ENCODE measurements at places on chromosomes 1 and 21. TPM values are rescaled to one million over a fixed set of nuclear protein-coding genes. Genes with fewer than 3 reads are reported as not detected.

- DNase-seq: no peak
Observed at GRCh38 chr1:106717591-106717990, 338.9 kb upstream of the PRMT6 start.

- DNase-seq: no peak
Observed at GRCh38 chr1:223319905-223320580, 43.9 kb downstream of the SUSD4 start.

DNA sequence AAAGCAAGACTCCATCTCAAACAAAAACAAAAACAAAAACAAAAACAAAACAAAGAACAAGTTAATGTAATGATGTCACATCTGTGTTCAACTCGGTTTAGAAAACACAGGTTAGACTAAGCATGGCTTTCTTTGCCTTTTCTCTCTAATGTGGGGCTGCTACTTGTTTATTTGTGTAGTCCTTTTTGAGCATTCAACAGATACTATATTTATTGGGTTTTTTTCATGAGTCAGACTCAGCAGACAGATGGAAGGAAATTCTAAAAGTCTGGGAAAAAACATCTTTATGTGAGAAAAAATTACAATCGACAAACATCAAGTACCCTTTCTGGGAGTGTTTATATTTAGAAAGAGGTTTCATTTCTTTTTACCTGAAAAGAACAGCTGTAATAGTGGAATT lies 22.3 kb upstream of the OTUD3 start:
- DNase-seq: no peak

DNA sequence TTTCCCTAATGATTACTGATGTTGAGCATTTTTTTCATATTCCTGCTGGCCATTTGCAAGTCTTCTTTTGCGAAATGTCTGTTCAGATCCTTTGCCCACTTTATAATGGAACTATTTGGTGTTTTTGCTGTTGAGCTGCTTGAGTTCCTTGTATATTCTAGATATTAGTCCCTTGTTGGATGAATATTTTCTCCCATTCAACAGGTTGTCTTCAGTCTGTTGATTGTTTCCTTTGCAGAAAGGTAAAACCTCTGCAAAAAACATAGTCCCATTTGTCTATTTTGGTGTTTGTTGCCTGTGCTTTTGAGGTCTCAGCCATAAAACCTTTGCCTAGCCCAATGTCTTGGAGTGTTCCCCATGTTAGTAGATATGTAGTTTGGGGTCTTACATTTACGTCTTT lies 78.0 kb upstream of the GUCA2B start:
- no peak for DNase-seq

GRCh38 chr21:15062606-15062965 lies 2.2 kb downstream of the NRIP1 start:
- DNase-seq: no peak

DNA sequence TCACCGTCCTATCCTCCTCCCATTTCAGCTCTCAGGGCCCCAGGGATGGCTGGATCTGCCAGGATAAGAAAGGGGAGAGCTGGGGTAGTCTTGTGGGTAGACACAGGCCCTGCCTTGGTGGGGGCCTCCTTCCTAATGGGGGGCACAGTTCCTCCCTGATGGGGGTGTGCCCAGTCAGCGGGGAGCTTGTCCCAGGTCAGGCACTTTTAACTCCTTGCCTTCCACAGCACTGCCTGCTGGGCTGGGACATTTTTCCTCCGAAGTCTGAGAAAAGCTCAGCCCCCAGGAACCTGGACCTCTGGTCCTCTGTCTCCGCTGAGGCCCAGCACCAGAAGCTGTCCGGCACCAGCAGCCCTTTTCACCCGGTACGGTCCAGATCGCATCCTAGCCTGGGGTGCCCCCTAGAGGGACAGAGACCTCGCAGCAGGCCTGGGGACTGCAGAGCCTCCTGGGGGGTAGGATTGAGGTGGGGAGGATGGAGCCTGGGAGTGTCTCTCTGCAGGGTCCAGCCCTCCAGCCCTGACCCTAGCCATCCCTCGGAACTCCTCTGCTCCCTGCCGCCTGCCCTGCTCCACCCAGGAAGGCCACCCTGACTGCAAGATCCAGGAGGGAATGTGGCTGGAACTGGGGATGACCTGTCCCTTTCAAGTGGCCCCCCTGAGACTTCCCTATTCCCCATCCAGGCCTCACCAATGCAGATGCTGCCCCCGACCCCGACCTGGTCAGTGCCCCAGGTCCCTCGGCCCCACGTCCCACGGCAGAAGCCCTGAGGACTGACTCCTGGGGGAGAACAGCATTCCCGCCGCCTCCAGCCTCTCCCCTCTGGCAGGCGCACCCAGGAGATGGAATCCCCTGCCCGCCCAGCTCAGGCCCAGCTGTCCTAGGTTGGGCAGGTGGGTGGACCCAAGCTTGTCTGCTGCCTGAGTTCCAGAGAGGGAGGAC lies 12.0 kb downstream of the MIIP start:
- DNase-seq: no peak

DNA sequence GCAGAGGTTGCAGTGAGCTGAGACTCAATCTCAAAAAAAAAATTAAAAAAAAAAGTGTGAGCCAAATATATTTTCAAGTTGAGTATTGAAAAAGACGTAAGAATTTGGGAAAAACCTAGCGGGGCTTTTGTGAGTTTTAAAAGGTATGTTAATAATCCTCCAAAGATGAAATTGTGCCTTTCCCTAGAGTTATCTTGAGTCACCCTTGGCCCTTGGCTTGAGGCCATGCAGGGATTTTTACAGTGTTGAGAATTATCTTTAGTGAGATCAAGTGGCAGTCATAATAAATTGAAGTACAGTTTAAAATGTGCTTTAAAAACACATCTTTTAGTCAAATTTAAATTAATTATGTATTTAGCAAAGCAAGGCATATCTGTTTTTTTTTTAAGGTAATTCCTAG lies 32.7 kb downstream of the PPP2R5A start:
- no peak for DNase-seq

GRCh38 chr1:117609471-117609911 lies 3.6 kb downstream of the TENT5C start:
- no peak for DNase-seq

GRCh38 chr1:202590975-202591411 lies 119.3 kb downstream of the SYT2 start:
- no peak for DNase-seq

DNA sequence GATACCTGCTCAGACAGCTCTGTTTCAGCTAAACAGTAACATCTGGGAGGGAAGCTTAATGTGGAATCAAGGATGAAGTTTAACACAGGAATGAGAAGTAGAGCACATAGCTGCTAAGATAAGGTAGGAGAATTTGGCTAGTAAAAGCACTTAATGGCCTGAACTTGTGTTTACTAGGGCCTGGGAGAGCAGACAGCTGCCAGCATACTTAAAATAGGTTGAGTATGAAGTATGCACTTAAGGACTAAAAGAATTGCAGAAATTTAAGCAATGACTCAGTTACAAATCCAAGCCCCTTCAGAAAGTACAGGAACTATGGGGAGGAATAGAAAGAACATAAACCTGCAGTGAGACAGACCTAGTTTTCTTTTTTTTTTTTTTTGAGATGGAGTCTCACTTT lies 53.0 kb downstream of the BACH1 start:
- DNase-seq: no peak

GRCh38 chr1:215005078-215005477 lies 77.5 kb upstream of the KCNK2 start:
- DNase-seq: no peak

DNA sequence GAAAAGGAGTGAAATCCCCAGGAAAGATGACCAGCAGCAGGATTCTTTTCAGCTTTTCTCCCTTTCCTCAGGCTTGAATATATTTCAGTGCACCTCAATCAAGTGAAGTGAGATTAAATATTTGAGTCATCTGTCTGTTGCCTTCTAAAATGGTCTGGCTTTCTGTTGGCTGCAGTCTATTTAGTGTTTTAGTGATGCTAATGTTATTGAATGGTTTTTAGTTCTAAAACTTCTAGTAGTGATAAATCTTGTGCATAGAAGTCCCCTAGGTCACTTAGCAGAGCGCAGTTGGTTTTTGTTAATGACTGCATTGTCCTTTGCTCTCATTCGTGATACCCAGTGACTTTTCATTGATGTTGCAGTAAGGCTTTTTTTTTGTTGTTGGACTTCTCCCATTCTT lies 53.5 kb downstream of the ITSN1 start:
- no peak for DNase-seq

- DNase-seq: no peak
Observed at GRCh38 chr1:168135116-168135920, 1.4 kb downstream of the GPR161 start.

DNA sequence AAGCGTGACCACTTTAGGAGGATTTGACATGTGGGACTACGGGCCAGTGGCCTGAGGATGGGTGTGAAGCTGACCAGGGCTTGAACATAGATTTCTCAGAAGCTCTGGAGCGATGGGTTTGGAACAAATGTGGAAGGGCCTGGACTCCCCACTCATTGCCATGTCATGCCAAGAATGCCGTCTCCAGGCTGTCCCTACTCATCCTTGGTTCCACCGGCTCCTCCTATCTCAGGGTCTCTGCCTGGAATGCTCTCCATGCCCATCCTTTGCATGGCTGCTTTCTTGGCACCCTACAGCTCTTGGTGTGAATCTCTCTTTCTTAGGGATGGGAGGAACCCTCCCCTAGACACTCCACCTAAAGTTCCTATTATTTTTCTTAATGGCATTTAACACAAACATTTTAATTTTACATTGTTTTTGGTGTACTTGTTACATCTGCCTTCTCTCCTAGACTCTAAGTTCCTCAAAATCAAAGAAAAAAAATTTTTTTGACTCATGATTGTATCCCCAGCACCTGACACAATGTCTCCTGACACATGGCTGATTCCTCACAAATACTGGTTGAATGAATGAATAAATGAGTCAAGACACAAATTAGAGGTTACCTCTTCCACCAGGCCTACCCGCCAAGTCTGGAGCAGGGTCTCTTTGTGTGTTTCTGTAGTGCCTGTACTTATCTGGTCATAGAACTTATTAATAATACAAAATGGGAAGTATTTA lies 114.5 kb downstream of the OMA1 start:
- DNase-seq: no peak

DNA sequence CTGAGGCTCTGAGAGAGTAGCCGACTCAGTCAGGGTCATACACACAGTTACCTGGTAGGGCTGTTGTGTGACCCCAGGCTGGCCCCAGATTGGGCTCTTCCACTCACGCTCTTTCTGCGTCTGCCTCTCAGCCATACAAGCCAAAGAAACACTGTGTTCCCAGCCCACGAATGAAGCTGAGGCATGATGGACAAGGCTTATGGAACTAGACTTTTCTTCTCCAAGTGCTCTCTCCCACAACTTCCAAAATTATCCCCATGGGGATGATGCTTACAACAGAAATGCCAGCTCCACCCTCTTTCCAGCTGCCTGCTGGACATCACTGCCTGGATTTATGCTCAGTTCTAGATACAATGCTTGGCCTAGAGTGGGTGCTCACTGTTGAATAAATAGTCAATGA lies 102.8 kb upstream of the JUN start:
- no peak for DNase-seq

GRCh38 chr1:61395146-61395800 lies 312.9 kb downstream of the NFIA start:
- DNase-seq: no peak

DNA sequence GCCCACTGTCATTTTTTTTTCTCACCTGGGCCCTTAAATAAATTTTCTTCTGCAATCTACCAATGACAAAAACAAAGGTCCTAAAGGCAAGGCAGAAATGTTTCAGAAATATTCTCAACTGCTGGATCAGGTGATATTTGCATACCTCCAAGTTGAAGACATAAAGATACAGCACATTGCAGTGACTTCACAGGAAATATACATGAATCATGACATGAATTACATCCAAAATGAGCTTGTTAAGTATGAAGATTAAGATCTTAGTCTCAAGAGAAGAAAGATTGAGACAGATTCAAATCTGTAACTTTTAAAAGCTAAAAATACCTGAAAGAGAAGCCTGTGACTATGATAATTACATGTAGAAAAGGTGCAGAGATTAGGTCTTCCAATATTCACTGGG lies 207.8 kb downstream of the SIPA1L2 start:
- DNase-seq: no peak

DNA sequence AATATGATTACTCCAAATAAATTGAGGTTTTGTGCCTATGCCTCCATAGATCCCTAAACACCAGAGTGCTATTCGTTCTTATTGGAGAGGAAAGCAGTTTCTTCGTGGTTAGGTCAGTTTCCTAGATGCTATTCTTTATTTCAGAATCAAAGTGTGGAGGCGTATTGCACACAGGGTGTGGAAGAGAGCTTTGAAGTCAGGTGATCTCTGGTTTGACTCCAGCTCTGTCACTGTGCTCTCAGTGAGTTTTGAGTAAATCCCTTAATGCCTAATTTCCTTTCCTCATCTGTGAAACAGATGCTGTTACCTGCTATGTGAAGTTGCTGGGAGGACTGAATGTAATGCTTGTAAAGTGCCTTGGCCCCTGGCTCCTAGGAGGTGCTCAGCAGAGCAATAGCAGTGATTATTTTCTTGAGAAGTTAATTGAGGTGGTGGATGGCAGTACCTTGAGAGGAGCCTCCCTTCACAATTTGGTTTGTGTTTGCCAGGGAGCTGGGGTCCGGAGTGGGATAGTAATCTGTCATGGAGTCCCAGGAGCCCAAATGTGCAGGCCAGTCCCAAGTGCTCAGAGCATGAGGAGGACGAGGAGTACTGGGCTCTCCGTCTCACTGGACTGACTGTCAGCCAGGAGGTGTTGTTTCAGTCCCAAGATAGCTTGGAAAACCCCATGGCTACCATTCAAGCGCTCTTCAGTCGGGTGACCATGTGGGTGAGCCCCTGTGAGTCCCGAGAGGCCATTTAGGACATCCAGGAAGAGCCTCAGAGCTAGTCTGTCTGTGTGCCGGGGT lies 14.9 kb downstream of the NTPCR start:
- no peak for DNase-seq

DNA sequence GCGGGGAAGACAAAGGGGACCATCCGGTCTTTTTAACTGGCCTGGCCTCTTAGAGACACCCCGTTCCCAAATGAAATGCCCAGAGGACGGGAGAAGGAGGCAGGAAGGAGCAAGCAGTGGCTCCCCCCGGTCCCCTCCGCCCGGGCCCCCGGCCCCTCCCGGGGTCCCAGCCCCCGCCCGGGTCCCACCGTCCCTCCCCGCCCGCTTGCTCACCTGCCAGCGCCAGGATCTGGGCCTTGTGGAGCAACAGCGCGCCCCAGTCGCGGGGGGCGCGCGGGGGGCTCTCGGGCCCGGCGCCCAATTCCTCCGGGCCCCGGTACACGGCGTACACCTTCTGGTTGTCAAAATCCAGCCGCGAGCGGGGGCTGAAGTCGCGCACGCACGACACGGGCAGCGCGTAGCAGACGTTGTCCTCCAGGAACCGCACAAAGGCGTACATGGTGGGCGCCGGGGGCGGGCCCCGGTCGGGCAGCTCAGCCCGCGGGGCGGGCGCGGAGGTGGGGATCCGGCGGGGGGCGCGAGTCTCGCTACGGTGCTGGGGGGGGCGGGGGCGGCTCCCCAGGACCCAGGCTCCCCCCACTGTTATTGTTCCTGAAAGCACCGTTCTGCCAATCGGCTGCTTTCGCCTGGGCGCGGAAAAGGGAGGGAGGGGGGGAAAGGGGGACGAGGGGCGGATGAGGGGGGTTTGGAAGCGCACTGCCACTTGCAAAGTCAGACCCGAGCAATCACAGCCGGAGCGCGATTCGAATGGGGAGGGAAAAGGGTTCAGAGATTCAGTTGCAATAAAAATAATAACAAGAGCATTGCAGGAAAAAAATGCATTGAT lies at the start of gene BEND5:
TSS of gene BEND5 (minus strand) at position 499 of the 826 bp plus-strand sequence. CDS start at position 439, 60 bp downstream.
- DNase-seq: no peak

The MAP3K21 gene
- total RNA-seq: 0.26 TPM

The FCGR1A gene
- not detected for total RNA-seq

The MCOLN3 gene
- not detected for total RNA-seq

The CAPN2 gene
- total RNA-seq: 498 TPM

The TESK2 gene
- 2.4 TPM for total RNA-seq

The APCS gene
- not detected for total RNA-seq

The NUAK2 gene
- 1.2 TPM for total RNA-seq

The CAPN8 gene
- not detected for total RNA-seq

The DEPDC1 gene
- 49.6 TPM for total RNA-seq

The TIAM1 gene
- under 0.01 TPM for total RNA-seq

The NECTIN4 gene
- 0.53 TPM for total RNA-seq

The RLF gene
- 20.6 TPM for total RNA-seq

Data from pulmonary artery endothelial cell (primary cell).